ENCODE measurements at places on chromosomes 11 and 22.

GRCh38 chr11:71210861-71211260 lies 41.5 kb downstream of the SHANK2 start:
- DNase-seq, result no peak

DNA sequence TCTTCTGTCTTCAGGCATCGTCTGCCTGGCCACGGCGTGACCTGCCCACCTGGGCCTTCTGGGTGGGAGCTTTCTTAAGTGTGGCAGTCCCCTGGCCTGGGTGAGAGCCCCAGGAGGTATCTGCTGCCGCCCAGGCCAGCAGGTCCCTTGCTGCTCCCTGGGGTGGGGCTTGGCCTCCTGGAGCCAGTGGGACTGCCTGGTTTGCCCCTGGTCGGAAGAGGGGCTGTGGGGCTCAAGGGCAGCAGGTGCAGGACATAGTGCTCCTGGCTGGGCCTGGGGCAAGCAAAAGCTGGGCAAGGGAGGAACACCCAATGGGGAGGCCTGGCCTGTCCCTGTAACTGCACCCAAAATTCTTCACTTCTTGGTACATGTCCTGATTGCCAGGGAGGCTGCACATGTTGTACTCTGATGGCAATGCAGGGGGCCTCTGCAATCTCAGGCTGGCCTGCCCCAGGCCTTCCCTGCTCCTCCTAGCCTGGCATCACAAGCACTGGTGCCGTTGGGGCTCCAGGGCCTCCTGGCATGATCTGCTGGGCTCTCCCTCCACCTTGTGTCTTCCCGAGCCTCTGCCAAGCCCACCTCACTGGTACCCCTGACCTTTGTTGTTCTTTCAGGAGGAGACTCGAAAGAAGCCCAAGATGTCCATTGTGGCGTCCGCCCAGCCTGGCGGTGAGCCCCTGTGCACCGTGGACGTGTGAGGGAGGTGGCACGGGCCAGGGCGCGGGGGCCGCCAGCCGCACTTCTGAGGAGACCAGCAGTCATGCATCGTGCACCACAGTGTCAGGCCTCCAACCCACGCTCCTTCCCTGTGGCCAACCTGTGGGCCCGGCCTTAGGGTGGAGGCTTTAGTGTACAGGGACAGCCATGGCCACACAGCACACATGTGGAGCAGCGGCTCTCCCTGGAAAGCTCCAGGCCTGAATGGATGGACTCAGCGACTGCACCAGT lies 6.2 kb upstream of the RANBP1 start:
- no peak for DNase-seq

DNA sequence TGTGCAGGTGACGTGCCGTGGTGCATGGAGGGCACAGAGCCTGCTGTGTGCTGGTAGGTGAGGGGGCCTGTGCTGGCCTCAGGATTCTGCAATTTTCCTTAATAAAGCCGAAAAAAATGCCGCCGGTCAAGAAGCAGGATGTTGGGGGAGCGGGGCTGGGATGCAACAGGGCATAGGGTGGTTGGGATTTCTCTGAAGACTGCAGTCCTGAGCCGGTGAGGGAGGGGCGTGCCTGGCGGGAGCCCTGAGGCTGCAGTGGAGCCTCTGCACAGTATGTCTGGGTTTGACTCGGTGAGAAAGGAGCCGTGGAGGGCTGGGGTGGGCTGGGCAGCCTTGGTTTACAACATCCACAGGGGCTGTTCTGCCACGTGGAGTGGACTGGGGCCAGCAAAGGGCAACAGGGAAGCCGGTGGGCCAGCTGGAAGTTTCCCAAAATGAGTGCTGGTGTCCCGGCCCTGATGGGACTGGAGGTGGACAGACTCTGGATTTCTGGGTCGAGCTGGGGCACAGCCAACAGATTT lies 1.3 kb downstream of the CDHR5 start:
- DNase-seq, result no peak

DNA sequence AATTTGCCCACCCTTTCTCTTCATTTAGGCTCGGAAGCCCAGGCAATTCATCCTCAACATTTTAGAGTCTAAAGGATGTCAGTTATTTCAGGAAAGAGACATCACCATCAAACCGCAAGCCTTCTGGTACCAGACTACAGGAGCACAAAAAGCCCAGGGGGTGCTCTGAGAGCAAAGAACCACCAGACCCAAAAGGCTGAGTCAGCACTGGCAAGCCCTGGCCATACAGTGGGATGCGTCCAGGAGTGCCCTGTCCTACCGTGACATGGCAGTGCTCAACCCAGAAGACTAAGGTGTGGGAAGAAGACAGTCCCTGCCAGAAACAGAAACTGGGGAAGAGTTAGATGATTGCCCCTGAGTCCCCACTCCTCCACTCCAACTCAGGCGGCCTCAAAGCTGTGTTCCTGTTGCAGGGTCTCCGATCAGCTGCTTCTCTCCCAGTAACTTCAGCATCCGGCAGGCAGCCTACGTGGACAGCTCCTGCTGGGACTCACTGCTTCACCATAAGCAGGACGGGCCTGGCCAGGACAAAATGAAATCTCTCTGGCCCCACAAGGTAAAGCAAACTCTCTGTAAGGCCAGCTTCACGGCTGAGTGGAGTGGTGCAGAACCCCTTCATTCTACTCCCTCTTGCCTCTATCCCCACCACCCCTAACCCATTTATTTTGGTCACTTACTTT lies 1.5 kb downstream of the PANX3 start:
- no peak for DNase-seq

Data from activated naive CD8-positive, alpha-beta T cell treated with anti-CD3 and anti-CD28 coated beads, Interleukin-2, amount 50 U/mL, for 24 hours (primary cell).